ENCODE measurements at places on chromosomes 3 and 15. TPM values are rescaled to one million over a fixed set of nuclear protein-coding genes. Genes with fewer than 3 reads are reported as not detected.

Gene DZIP3
- total RNA-seq = 3.6 TPM

Gene SECISBP2L
- 23.9 TPM for total RNA-seq

Gene MYLK
- 7.6 TPM for total RNA-seq

Gene AGTR1
- total RNA-seq = 4.4 TPM

Gene PYGO1
- total RNA-seq = 1.3 TPM

Gene GOLGA8J
- not detected for total RNA-seq

Gene MKRN3
- not detected for total RNA-seq
